H1 (cell line): ENCODE measurements at places on chromosomes 12 and 14. TPM values are rescaled to one million over a fixed set of nuclear protein-coding genes. Genes with fewer than 3 reads are reported as not detected.

- H3K36me3 ChIP-seq: no peaks in the 10 kb centered on the region
- no peak overlapping the region for H3K4me3 ChIP-seq
- H3K27me3 ChIP-seq: no peaks in the 10 kb centered on the region
- no peak for DNase-seq
- H3K4me1 ChIP-seq: peaks cover 7% of the 10 kb centered on the region
Observed at GRCh38 chr12:91370086-91370868, 187.7 kb upstream of the DCN start.

GRCh38 chr14:74258764-74259035 is 19.5 kb downstream of the VSX2 start:
- H3K27me3 ChIP-seq: peaks cover 18% of the 10 kb centered on the region
- H3K36me3 ChIP-seq: no peaks in the 10 kb centered on the region
- no peaks in the 10 kb centered on the region for H3K4me1 ChIP-seq
- DNase-seq: peak; percentile 65
- no peak overlapping the region for H3K27ac ChIP-seq

- no peak for DNase-seq
- H3K4me3 ChIP-seq: no peak overlapping the region
- H3K27ac ChIP-seq: no peak overlapping the region
Observed at GRCh38 chr12:68896881-68897540, 36.0 kb downstream of the CPM start.

Gene GLI1
- 20.6 and 23.5 TPM in 2 replicates for total RNA-seq

Gene MYH7
- not detected in 2 replicates for total RNA-seq

Gene TROAP
- total RNA-seq: 52.0 and 54.0 TPM in 2 replicates

DNA sequence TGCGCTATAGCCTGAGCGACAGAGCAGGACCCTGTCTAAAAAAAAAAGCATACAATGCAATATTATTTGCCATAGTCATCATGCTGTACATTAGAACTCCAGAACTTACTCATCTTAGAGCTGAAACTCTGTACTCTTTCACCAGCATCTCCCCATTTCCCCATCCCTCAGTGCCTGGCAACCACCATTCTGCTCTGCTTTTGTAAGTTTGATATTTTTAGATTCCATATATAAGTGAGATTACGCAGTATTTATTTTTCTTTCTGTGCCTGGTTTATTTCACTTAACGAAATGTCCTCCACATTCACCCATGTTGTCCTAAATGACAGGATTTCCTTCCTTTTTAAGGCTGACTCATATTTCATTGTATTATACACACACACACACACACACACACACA is 121.8 kb downstream of the BBS10 start:
- no peaks in the 10 kb centered on the region for H3K4me1 ChIP-seq
- no peaks in the 10 kb centered on the region for H3K27me3 ChIP-seq
- no peak for DNase-seq
- no peak overlapping the region for H3K4me3 ChIP-seq
- no peak overlapping the region for H3K27ac ChIP-seq
- no peaks in the 10 kb centered on the region for H3K36me3 ChIP-seq

- peaks cover 41% of the 10 kb centered on the region for H3K27me3 ChIP-seq
- H3K4me1 ChIP-seq: peaks cover 4% of the 10 kb centered on the region
- H3K4me3 ChIP-seq: peak overlapping the region; percentile 32
- no peaks in the 10 kb centered on the region for H3K36me3 ChIP-seq
- no peak overlapping the region for H3K27ac ChIP-seq
Observed at GRCh38 chr12:139585-139984, 73.0 kb downstream of the IQSEC3 start.

GRCh38 chr14:58899317-58899713 is 261.6 kb downstream of the DACT1 start:
- DNase-seq: no peak
- no peaks in the 10 kb centered on the region for H3K36me3 ChIP-seq
- H3K4me1 ChIP-seq: no peaks in the 10 kb centered on the region
- no peak overlapping the region for H3K27ac ChIP-seq

DNA sequence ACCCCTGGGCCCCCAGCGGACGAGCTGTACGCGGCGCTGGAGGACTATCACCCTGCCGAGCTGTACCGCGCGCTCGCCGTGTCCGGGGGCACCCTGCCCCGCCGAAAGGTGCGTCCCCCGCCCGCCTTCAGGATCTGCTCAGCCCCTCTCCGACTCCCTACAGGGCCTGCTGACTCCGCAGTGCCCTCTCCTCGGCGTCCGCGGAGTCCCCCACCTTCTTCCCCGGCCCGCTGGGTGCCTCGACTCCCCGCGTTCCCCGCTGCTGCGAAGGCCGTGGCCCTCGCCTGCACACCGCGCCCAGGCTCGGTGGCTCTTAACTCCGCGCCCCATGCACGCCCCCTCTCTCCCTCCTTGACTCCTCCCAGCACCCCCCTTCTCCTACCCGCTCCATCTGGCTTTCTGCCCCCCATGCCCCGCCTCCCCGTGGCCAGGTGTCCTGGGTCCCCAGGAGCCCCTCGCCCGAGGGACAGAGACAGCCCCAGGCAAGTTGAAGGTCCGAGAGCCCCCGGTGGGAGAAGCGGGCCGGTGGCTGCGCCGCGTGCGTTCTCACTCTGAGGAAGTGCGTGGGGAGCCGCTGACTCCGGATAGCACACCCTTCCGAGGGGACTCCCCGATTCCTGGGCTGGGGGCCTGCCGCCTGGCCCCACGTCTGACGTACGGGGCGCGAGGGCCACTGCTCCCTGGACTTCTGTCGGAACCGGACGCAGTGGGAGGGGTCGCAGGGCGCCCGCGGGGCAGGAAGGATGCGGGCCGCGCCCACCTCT is 594 bp downstream of the TAMALIN start:
- H3K4me1 ChIP-seq: peaks cover 21% of the 10 kb centered on the region
- peak overlapping the region; percentile 74 for H3K4me3 ChIP-seq
- DNase-seq: no peak
- no peak overlapping the region for H3K27ac ChIP-seq
- peaks cover 51% of the 10 kb centered on the region for H3K27me3 ChIP-seq

DNA sequence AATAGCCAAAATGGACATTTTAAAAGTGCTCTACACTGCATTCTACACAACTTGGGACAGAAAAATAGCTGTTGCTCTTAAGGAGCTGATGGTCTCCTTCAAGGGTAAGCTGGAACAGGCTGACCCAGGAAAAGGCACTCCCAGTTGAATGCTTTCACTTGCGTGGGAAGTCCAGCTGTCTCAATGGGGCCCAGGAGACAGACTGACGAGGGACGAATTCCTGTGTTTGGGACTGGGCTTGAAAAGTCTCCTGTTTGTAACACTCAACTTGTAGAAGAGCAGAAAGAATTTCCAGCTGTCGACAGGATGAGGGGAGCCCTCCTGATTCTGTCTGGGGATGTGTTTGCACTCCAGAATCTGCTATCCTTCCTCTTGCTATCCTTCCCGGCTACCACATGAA is 180.8 kb downstream of the ZFP36L1 start:
- H3K27me3 ChIP-seq: no peaks in the 10 kb centered on the region
- H3K4me3 ChIP-seq: no peak overlapping the region
- H3K4me1 ChIP-seq: peaks cover 5% of the 10 kb centered on the region

DNA sequence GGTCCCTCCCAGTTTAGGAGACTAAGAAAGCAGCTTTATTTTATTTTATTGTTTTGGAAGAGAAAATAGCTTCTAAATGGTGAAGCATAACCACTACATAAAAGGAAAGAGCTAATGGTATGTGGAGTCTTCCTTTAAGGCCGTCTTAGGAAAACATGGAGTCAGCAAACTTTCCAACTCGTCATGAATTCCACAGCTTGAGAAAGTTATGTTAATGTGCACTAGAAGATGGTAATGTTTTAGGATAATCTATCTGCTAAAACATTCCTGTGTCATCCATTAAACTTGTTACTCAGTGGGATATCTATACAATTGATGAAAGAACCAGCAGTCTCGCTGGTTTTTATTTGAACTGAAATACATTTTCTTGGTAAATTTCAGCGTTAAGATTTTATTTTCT is 448.4 kb upstream of the SEL1L start:
- H3K27ac ChIP-seq: no peak overlapping the region
- DNase-seq: no peak
- H3K4me1 ChIP-seq: no peaks in the 10 kb centered on the region
- no peak overlapping the region for H3K4me3 ChIP-seq
- no peaks in the 10 kb centered on the region for H3K36me3 ChIP-seq

- no peak for DNase-seq
- H3K4me3 ChIP-seq: no peak overlapping the region
- H3K4me1 ChIP-seq: peaks cover 10% of the 10 kb centered on the region
- no peaks in the 10 kb centered on the region for H3K36me3 ChIP-seq
- H3K27me3 ChIP-seq: no peaks in the 10 kb centered on the region
Observed at GRCh38 chr14:68389943-68390342, 402.9 kb downstream of the ZFP36L1 start.

DNA sequence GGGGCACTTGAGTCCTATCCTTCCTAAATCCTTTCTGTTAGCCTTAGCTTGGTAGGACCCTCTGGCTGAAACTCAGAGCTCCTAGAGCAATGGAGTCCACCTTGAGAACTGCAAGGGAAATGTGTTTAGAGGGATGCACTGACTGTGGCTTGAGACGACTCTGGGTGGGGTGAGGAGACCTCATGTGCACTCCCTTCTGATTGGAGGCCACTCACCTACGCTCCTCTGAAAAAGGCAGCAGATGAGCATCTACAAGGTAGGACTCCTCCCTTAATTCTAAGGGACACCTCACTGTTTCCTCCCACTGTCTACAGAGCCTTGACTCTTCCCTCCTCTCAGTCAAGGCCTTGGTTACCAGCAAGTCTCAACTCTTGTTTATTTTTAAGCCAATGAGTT is 1.0 kb downstream of the MAP3K12 start:
- H3K4me1 ChIP-seq: peaks cover 28% of the 10 kb centered on the region
- H3K4me3 ChIP-seq: peak overlapping the region; percentile 77
- no peaks in the 10 kb centered on the region; the same call in 1 of the 2 replicates for H3K36me3 ChIP-seq
- DNase-seq: no peak
- H3K27me3 ChIP-seq: no peaks in the 10 kb centered on the region

Gene KRT85
- total RNA-seq: not detected in 2 replicates

Gene LRRK2
- total RNA-seq: 0.13 and 0.19 TPM in 2 replicates

- H3K4me3 ChIP-seq: no peak overlapping the region
- H3K27ac ChIP-seq: no peak overlapping the region
- H3K27me3 ChIP-seq: no peaks in the 10 kb centered on the region
- H3K4me1 ChIP-seq: no peaks in the 10 kb centered on the region
Observed at GRCh38 chr12:62205346-62205745, 54.9 kb upstream of the USP15 start.

- no peaks in the 10 kb centered on the region for H3K4me1 ChIP-seq
- H3K27me3 ChIP-seq: no peaks in the 10 kb centered on the region
- no peak overlapping the region for H3K27ac ChIP-seq
Observed at GRCh38 chr12:108518101-108518715, 3.1 kb downstream of the FICD start.

Gene DDN
- total RNA-seq: 0.21 and 0.30 TPM in 2 replicates

DNA sequence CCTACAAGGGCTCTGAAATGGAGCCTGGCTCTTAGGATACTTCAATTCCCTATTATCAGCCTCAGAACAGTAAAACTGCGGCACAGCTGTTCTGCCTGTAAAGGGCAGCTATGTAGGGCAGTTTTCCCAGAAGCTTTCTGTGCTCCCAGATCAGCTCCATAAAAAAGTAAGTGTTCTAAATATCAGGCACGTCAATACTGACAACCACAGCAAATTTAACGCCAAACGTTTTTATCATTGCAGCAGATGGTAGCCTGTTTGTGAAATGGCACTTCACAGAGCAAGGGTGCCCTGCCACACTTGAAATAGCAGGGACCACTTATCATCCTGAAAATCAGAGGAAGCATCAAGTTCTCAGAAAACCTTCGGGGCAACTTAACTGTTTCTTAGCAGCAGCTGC is 54.8 kb upstream of the PTHLH start:
- H3K4me3 ChIP-seq: no peak overlapping the region
- DNase-seq: no peak
- no peaks in the 10 kb centered on the region for H3K4me1 ChIP-seq
- no peak overlapping the region for H3K27ac ChIP-seq
- H3K36me3 ChIP-seq: no peaks in the 10 kb centered on the region
- no peaks in the 10 kb centered on the region for H3K27me3 ChIP-seq

Gene MYRFL
- total RNA-seq: 1.4 and 2.0 TPM in 2 replicates

GRCh38 chr14:32104803-32105202 is 27.7 kb downstream of the ARHGAP5 start:
- DNase-seq: no peak
- H3K27me3 ChIP-seq: no peaks in the 10 kb centered on the region
- H3K36me3 ChIP-seq: no peaks in the 10 kb centered on the region
- H3K27ac ChIP-seq: no peak overlapping the region

Gene TSHR
- total RNA-seq: not detected in 2 replicates

DNA sequence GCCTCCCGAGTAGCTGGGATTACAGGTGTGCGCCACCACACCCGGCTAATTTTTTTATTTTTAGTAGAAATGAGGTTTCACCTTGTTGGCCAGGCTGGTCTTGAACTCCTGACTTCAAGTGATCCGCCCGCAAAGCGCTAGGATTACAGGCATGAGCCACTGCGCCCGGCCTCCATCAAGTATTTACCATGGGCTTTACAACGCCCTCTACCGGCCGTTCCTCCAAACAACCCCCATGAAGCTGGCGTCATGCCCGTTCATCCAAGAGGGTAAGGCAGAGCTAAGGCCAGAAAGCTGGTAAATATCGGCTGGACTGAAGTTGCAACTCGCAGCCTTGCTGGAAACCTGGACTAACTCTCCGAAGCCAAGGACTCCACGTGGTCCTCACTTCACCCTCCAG is 41.6 kb downstream of the RNF34 start:
- no peak overlapping the region for H3K4me3 ChIP-seq
- DNase-seq: peak; percentile 62
- peaks cover 28% of the 10 kb centered on the region for H3K36me3 ChIP-seq
- H3K4me1 ChIP-seq: no peaks in the 10 kb centered on the region; the same call in 1 of the 2 replicates

Gene FAM186B
- total RNA-seq: 0.21 and 0.73 TPM in 2 replicates

DNA sequence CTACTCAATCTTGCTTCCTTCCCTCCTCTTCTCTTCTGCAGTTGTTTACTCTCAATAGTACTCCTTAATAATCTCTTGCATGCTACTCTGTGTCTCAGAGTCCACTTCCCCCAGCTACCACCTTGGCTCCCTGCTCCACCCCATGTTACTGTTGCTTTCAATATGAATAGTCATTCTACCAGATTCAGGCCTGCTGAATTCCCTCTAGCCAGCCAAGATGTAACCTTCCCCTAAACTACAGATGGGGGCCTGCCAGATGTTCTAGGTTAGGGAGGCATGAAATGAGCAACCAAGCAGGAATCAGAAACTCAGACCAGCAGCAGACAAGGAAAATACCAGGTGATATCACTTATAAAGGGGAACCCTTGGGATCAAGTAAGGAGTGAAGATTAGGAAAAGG is 392.1 kb upstream of the DDHD1 start:
- no peak for DNase-seq
- H3K4me1 ChIP-seq: no peaks in the 10 kb centered on the region
- H3K27ac ChIP-seq: no peak overlapping the region

- no peak for DNase-seq
- no peaks in the 10 kb centered on the region; the same call in 1 of the 2 replicates for H3K4me1 ChIP-seq
- H3K36me3 ChIP-seq: no peaks in the 10 kb centered on the region
- no peaks in the 10 kb centered on the region for H3K27me3 ChIP-seq
Observed at GRCh38 chr14:72836085-72836484, 57.8 kb downstream of the DPF3 start.

Gene EIF2S3B
- 5.3 and 6.7 TPM in 2 replicates for total RNA-seq

Gene PTCSC3
- total RNA-seq: not detected in 2 replicates

DNA sequence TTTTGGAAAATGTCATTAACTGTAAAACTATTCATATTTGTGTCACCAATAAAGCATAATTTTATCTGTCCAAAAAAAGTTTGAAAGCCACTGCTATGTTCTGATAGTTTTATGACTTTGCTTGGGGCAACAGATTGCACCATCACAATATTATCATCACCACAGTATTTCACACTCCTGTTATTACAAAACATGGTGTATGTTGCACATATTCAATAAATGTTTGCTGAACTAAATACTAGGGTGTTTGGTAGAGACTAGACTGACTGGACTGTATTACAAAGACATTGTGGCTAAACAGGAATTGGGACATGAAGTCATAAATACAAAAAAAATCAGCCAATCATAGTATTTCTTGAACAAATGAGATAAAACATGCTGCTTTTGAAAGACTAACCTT is 55.1 kb downstream of the PAWR start:
- H3K4me3 ChIP-seq: no peak overlapping the region
- H3K36me3 ChIP-seq: no peaks in the 10 kb centered on the region
- DNase-seq: no peak
- H3K27me3 ChIP-seq: no peaks in the 10 kb centered on the region
- no peak overlapping the region for H3K27ac ChIP-seq
- no peaks in the 10 kb centered on the region for H3K4me1 ChIP-seq
